ENCODE measurements at places on chromosomes 7 and 10.
A peak's percentile ranks its signal among the peaks of the same experiment; 100 is the strongest.

DNA sequence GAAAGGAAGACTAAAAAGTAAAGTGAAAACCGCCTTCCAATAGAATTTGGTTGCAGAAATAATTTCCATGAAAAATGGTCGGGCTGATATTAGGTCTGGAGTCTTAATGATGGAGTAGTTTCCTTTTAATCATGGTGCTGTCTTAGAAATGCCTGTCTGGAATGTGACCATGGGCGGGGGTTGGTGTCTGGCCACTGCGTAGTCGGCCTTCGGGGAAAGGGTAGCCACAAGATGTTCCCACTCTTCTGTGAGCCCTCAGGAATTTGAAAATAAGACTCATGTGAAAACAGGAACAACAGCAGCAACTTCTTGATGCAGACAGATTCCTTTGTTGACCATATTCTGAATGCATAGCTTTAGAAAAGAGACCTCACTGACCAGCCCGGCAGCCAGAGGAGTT lies 176.8 kb downstream of the KIAA1217 start:
- no peak for DNase-seq

DNA sequence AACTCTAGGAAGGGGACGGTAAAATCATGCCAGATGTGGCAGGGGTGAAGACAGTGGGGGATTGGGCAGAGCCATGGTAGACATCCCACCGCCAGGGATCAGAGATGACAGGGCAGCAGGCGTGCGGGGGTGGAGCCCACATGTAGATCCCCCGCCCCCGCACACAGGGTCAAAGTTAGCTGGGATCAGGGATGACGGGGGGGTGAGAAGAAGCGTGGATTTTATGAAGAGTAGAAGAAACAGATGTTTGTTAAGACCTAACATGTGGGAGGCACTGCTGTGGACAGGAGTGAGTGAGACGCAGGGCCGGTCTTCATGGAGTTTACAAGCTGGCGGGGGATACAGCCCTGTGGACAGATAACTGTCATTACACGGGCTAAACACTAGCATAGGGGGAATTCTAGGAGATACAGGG lies 154.0 kb upstream of the KLF14 start:
- DNase-seq, result no peak

GRCh38 chr7:85750454-85750949 lies 563.6 kb upstream of the SEMA3D start:
- DNase-seq, result peak; percentile 2

- no peak for DNase-seq
Observed at GRCh38 chr10:8187171-8187666, 132.7 kb downstream of the GATA3 start.

- DNase-seq, result no peak
Observed at GRCh38 chr10:30151581-30152389, 92.4 kb upstream of the JCAD start.

DNA sequence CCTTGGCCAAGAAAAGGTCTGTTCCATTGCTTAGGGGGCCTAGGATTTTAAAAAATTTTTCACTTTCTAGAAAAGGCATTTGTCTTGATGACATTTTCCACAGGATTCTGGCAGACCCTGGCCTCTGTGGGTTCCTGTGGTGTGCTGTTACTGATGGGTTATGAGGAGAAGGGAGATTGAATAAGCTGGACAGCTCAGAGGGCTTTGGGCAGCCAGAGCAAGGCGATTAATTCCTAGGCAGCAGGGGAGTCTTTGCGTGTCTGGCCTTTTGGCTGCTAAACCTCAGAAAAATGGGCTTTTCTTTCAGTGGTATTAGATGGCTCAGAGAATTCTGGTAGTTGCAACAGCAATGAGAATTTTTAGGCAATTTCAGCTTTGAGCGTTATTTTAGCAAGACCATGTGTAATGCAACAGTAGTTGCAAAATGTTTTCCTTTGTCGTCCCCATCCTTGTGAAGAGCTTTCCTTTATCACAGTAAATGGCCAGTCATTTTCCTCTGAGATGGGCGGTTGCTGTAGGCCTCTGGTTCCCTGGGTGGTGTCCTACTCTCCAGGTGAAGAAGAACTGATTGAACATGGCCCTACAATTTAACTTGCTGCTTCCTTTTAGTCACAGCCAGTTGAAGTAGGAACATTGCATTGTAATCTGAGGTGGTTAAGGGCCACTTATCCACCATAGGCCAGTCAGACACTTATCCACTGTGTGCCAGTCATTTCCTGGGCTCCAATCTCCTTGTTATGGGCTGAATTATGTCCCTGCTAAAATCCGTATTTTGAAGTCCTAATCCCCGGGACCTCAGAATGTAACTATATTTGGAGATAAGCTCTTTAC lies 43.2 kb downstream of the SH2D4B start:
- DNase-seq, result no peak

GRCh38 chr7:70775570-70776156 lies 356.3 kb upstream of the GALNT17 start:
- no peak for DNase-seq

DNA sequence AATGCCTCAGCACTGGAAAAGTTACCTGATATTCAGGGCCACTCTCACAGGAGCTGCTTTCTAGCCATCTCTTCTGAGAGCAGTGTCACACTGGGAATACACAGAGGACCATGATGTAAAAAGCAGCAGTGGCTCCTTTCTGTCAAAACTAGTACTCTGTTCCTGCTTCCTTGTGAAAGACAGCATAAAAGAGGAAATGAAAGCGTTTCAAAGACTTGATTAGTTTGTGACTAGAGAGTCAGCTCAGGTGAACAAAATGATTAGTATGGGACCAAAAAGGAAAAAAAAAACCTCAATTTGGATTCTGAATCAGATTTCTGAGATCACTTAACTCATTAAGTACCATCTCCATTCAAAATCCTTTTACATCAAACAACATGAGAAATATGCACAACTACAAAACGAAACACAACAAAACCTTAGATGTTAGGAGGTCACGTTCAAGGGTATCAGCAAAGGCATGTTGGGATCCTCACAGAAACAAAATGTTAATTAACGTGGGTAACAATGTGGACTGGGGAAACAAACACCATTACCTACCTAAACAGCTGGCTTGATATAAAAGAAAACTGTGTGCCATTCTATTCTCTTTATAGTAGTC lies 103.7 kb downstream of the MACC1 start:
- no peak for DNase-seq

DNA sequence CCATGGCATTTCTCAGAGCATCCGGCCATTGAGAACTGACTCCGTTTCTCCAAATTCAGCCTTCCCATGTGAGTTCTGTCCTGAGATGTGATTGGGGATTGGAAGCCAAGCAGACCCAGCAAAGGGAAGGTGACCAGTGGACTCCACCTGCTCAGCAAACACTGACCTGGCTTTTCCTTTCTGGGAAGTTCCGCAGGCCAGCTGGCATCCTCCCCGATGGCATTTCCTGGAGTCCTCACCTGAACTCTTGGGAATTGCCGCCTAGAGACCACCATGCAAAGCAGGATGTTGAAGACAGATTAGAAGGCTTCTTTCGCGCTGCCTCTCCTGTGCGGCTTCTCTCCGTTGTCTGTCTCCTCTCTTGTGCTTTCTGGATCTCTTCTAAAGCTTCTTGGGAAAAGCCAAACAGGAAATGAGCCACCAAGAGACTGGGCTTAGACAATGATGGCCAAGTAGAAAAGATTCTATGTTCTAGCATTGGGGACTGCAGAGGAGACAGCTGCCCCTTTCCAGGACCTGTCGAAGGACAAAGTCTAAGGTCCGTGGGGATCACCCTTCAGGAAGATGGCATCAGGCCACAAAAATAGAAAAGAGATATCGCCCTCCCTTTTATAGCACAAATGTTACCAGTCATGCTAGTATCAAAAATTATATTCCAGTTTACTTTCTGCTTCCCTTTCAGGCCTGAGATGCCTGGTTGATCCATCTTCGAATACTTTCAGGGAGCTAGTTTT lies 103.7 kb upstream of the INSYN2A start:
- DNase-seq, result no peak

DNA sequence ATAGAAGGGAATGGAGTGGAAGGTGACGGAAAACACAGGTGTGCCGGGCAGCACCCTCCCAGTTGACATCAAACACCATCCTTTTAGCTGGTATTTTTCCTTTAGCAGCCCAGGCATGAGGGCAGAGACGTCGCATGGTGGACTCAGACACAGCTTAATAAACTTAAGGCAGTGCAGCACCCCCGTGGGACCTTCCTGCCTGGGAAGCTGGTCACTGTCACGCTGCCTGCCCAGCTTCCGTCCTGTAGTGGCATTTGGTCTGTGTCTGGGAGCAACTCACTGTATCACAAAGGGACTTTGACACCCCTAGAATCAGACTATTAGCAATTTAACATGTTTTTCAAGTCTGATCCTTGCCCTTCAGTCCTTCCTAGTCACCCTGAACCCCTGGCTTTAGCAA lies 35.8 kb downstream of the IL15RA start:
- no peak for DNase-seq

- DNase-seq, result no peak
Observed at GRCh38 chr10:57815949-57816348, 451.7 kb downstream of the IPMK start.

GRCh38 chr10:92305133-92306072 lies 14.4 kb downstream of the MARCHF5 start:
- no peak for DNase-seq

- no peak for DNase-seq
Observed at GRCh38 chr7:139596626-139597025, 73.1 kb downstream of the CLEC2L start.

DNA sequence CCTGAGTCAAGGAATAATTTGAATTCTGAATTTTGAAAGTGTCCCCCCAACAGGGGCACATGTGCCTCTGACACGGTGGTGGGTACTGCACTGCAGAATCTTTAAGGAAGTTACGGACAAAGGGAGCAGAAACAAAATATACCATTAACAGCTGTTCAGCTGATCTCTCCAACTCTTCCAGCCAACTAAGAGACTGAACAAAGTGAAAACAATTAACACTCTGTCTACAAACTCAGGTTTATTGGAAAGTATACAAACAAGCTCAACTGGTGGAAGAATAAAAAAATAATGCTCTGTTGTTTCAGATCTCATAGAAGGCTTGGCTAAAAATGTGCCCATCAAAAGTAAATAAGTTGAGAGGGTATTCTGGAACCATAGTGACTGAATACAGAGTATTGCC lies 34.4 kb downstream of the ASB4 start:
- no peak for DNase-seq

DNA sequence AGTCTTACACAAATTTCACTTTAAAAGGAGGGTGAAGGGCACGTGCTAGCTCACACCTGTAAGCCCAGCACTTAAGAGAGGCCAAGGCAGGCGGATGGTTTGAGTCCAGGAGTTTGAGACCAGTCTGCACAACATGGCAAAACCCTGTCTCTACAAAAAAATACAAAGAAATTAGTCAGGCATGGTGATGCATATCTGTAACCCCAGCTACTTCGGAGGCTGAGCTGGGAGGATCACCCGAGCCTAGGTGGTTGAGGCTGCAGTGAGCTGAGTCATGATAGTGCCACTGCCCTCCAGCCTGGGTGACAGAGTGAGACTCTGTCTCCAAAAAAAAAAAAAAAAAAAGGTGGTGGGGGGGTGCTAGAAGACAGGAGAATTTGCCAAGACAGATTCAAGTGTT lies 237.3 kb upstream of the KLF14 start:
- no peak for DNase-seq

GRCh38 chr10:61140765-61141392 lies 196.9 kb upstream of the RHOBTB1 start:
- no peak for DNase-seq

- no peak for DNase-seq
Observed at GRCh38 chr7:16055263-16055976, 365.9 kb downstream of the CRPPA start.

DNA sequence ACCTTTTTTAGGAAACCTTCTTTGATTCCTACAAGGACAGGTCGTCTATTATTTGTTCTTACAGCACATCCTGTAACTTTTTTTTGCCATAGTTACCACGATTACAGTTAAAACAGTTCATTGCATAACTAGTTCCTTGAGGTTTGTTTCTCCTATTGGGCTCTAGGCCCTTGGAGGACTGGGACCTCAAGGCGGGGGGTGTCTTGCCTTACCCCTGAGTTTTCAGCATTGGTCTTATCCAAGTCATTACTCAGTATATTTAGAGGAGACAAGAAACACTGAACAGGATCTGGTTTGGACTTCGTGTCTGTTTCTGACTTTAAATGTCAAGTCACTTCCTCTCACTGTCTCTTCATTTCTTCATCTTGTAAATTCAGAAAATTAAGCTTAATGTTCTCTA lies 369.8 kb downstream of the SDK1 start:
- no peak for DNase-seq

DNA sequence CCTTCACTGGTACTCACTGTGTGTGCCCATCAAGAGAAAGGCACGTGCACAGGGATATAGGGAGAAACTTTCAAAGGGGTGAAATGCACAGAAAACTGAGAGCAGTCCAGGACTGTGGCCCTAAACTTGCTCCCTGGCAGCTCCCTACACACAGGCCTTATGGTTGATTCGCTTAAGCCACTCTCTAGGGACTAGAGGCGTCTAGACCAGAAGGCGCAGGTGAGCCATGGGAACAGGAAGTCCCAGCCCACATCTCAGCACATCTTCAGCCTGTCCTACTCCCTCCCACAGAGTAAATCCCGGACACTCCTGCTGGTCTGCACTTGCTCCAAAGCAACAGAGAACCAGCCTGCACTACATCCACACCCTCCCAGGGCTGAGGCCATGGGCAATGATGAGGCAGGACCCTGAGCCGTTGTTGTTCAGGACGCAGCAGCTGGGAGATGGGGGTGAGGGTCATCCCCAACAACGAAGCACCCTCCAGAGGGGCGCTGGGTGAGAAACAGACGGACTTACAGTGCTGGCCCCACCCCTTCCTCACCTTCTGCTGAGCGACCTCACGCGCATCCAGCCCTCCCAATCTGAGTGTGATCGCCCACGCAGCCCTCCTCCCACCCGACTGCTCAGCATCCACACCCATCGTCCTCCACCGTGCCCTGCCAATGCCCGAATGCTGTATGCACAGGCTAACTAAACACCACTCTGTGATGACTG lies 109.3 kb downstream of the TNS3 start:
- DNase-seq, result no peak

DNA sequence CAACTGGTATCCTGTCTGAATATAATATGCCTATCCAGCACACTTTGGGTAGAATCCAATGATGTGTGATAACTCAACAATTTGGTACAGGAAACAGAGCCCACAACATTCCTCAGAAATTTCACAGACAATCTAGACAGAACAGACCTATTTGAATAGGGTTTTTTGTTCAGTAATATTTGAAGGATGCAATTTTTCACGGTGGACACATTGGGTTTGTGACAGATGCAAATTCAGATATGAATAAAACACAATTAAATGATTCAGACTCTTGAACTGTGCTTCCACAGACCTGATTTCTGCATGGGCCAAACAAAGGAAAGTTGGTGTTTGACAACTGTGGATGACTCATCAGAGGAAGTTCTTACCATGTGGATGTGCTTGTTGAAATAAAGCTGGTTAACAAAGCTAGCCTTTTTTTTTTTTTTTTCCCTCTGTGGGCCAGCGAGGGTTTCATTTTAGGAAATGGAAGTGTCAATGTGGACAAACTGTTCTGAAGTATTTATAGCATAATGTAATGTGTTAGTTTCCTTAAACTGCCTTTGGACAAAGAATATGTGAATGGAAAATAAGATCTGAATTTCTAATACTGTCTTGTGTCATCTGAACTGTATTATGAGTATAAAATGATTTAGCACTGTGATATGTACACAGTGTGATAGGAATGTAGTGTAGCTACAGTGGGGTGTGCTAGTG lies 43.2 kb upstream of the FAM133B start:
- no peak for DNase-seq

- no peak for DNase-seq
Observed at GRCh38 chr7:95198863-95199262, 125.5 kb downstream of the PON1 start.

Measured in NCI-H2171 (cell line).